ENCODE measurements at places on chromosomes 6 and 20. TPM values are rescaled to one million over a fixed set of nuclear protein-coding genes. Genes with fewer than 3 reads are reported as not detected.
A peak's percentile ranks its signal among the peaks of the same experiment; 100 is the strongest.

- no peak for DNase-seq
- H3K27ac ChIP-seq, result no peak overlapping the region
- H3K4me3 ChIP-seq, result no peak overlapping the region
- no peaks in the 10 kb centered on the region for H3K36me3 ChIP-seq
- peaks cover 16% of the 10 kb centered on the region for H3K4me1 ChIP-seq
Measured at GRCh38 chr6:99563056-99563723, 5.3 kb downstream of the CCNC start.

- no peak overlapping the region for H3K4me3 ChIP-seq
- no peak for DNase-seq
- no peak overlapping the region for H3K27ac ChIP-seq
- H3K27me3 ChIP-seq, result no peaks in the 10 kb centered on the region
- no peaks in the 10 kb centered on the region for H3K36me3 ChIP-seq
- H3K4me1 ChIP-seq, result no peaks in the 10 kb centered on the region
Measured at GRCh38 chr6:20153194-20153593, 59.1 kb downstream of the MBOAT1 start.

- DNase-seq, result no peak
- H3K27me3 ChIP-seq, result no peaks in the 10 kb centered on the region
- no peaks in the 10 kb centered on the region for H3K36me3 ChIP-seq
- no peak overlapping the region for H3K4me3 ChIP-seq
- H3K4me1 ChIP-seq, result no peaks in the 10 kb centered on the region
Measured at GRCh38 chr6:46270336-46270735, 99.6 kb upstream of the ENPP5 start.

DNA sequence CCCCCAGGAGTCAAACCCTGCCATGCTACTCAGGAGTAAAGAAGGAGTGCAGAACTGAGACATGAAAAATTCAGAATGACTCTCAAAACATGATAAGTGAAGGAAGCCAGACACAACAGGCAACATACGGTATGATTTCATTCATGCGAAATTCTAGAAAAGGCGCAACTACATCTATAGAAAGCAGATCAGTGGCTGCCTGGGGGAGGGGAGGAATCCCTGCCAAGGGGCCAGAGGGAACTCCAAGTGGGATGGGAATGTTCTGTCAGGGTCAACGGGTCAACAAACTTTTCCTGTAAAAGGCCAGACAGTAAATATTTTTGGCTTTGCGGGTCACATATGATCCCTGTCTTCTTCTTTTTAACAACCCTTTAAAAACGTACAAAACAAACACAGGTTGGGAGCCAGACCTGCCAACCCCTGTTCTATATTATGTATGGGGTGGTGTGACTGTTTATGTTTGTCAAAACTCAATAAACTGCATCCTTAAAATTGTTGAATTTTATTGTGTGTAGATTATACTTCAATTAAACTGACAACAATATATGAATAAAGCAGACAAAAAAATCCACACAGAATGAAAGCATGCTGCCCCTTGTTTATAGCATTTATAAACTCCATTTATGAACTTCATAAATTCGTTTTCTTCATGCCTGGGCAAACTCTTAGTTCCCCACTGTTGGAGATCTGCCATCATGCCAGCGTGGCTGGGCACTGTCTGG is 56.6 kb upstream of the TRAF3IP2 start:
- no peaks in the 10 kb centered on the region for H3K27me3 ChIP-seq
- H3K36me3 ChIP-seq, result no peaks in the 10 kb centered on the region
- H3K27ac ChIP-seq, result no peak overlapping the region
- DNase-seq, result no peak

- H3K4me3 ChIP-seq, result no peak overlapping the region
- no peak overlapping the region for H3K27ac ChIP-seq
- H3K4me1 ChIP-seq, result peaks cover 10% of the 10 kb centered on the region
- no peak for DNase-seq
- no peaks in the 10 kb centered on the region for H3K27me3 ChIP-seq
Measured at GRCh38 chr6:116102873-116103272, 2.2 kb downstream of the NT5DC1 start.

DNA sequence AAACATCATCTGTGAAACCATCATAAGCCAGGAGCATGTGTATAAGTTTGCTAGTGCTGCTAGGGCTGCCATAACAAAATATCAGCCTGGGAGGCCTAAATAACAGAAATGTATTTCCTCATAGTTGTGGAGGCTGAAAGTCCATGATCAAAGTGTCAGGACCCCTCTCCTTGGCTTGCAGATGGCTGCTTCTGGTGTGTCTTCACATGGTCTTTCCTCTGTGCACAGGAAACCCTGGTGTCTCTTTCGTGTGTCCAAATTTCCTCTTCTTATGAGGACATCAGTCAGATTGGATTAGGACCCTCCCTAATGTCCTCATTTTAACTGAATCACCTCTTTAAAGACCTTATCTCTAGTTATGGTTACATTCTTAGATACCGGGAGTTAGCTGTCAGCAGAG is 6.2 kb upstream of the CITED2 start:
- no peaks in the 10 kb centered on the region for H3K36me3 ChIP-seq
- no peaks in the 10 kb centered on the region for H3K4me1 ChIP-seq
- no peak overlapping the region for H3K4me3 ChIP-seq
- H3K27ac ChIP-seq, result no peak overlapping the region

The SIRPD gene
- not detected for total RNA-seq

The ADA gene
- 46.2 TPM for total RNA-seq

The MSH5 gene
- 7.9 TPM for total RNA-seq

DNA sequence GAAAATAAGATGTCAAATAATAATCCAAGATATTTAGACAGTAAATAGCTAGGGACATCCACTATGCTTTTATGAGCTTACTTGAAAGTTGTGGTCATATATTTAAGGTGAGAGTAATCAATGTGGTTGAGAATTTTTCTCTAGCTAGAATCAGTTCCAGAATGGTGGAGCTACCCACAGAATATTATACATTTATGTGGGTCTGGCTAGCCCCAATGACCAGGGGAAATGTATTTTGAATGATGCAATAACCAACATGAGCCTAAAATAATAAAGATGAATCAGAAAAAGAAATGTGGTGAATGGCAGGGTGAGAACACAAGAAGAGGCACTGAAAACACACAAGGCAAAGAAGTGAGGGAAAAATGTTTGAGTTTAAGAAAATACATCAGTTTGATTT is 325.7 kb downstream of the TBC1D32 start:
- H3K36me3 ChIP-seq, result no peaks in the 10 kb centered on the region
- no peak overlapping the region for H3K4me3 ChIP-seq
- H3K27ac ChIP-seq, result no peak overlapping the region
- DNase-seq, result no peak
- no peaks in the 10 kb centered on the region for H3K27me3 ChIP-seq

The CRISP1 gene
- total RNA-seq, result not detected

GRCh38 chr6:167997642-167998041 is at the start of gene KIF25:
Gene KIF25, plus strand, starts transcription at chr6:167997671. Its CDS starts 31,915 bp downstream, at chr6:168029586.
- DNase-seq, result no peak
- H3K36me3 ChIP-seq, result no peaks in the 10 kb centered on the region
- H3K27ac ChIP-seq, result no peak within 1 kb of the TSS

DNA sequence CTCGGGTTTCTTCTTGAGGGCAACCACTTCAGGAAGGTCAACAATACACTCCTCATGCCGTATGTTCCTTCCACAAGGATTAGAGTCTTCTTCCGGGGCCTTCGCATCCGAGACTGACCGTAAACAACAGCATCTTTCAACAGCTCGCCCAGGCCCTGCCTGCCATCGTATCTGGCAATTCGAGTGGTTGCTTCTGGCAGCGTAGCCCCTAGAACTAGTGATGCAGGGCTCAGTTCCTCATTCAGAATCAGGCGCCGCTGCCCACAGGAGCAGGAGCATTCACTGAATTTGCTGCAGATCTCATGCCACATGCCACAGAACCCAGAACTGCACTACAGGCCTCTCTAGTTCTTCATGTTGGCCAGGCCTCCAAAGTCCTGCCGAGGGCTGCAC is 59.0 kb upstream of the AFDN start:
- H3K27me3 ChIP-seq, result no peaks in the 10 kb centered on the region
- no peak overlapping the region for H3K4me3 ChIP-seq
- DNase-seq, result no peak
- H3K27ac ChIP-seq, result no peak overlapping the region

DNA sequence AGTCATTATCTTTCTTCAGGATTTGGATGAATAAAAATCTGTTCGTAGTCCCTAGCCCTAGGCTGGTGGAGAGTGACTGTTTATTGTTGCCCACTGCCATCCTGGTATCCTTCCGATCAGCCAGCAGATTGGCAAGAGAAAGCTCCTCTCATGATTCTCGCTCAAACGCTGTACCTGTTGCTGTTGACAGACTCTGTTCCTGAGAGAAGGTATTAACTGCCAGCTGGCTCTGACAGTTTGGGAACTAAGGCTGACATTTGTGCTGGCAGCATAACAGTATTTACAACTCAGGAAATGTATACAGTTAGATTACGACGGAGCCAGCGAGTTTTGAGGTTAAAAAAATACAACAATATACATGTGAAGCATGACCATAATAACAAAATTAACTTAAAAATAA is 674.5 kb downstream of the PRKN start:
- H3K36me3 ChIP-seq, result no peaks in the 10 kb centered on the region
- DNase-seq, result no peak

The SLC17A2 gene
- not detected for total RNA-seq

- no peak for DNase-seq
- H3K4me1 ChIP-seq, result no peaks in the 10 kb centered on the region
- no peaks in the 10 kb centered on the region for H3K36me3 ChIP-seq
- H3K27ac ChIP-seq, result no peak overlapping the region
Measured at GRCh38 chr6:72505446-72505845, 116.4 kb upstream of the KCNQ5 start.

The PFDN4 gene
- total RNA-seq, result 52.1 TPM

DNA sequence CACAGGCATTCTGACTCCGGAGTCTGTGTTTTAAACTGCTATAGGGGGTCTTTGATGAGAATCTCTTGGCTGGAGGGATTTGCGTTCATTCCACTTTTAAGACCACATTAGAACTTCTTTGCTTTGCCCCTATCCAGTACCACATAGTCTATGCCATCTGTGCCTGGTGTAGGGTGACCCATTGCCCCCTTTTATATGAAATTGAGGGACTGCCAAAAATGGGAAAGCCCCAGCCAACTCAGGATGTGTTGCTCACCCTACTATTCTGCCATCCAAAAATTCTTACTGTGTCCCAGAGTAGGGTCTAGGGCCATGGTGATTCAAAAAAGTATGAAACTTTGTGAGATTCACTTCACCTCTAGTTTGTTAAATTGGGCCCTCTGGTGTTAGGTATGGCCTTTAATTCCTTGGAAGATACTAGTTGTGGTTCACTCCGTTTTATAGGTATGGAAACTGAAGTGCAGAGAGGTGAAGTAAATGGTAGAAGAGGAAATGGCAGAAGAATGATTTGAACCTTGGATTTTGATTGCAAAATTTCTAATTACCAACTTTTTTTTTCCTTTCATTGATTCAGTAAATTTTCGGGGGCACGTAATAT is 1.4 kb downstream of the PFDN4 start:
- H3K4me3 ChIP-seq, result peak overlapping the region; percentile 89
- H3K36me3 ChIP-seq, result no peaks in the 10 kb centered on the region
- H3K4me1 ChIP-seq, result peaks cover 4% of the 10 kb centered on the region
- DNase-seq, result no peak
- H3K27me3 ChIP-seq, result no peaks in the 10 kb centered on the region

- H3K27me3 ChIP-seq, result no peaks in the 10 kb centered on the region
- H3K4me1 ChIP-seq, result no peaks in the 10 kb centered on the region
- H3K4me3 ChIP-seq, result no peak overlapping the region
- no peaks in the 10 kb centered on the region for H3K36me3 ChIP-seq
Measured at GRCh38 chr20:19923762-19924161, 93.4 kb upstream of the NAA20 start.

The ENPP5 gene
- total RNA-seq, result 2.2 TPM

GRCh38 chr6:4975506-4975905 is 28.3 kb downstream of the RPP40 start:
- H3K27ac ChIP-seq, result no peak overlapping the region
- no peaks in the 10 kb centered on the region for H3K4me1 ChIP-seq
- H3K36me3 ChIP-seq, result no peaks in the 10 kb centered on the region
- H3K4me3 ChIP-seq, result no peak overlapping the region
- DNase-seq, result no peak

- H3K36me3 ChIP-seq, result no peaks in the 10 kb centered on the region
- no peaks in the 10 kb centered on the region for H3K4me1 ChIP-seq
- peak overlapping the region; percentile 69 for H3K4me3 ChIP-seq
Measured at GRCh38 chr6:28490205-28490890, 25.2 kb downstream of the GPX6 start.

- H3K36me3 ChIP-seq, result no peaks in the 10 kb centered on the region
- peaks cover 8% of the 10 kb centered on the region for H3K4me1 ChIP-seq
- H3K4me3 ChIP-seq, result no peak overlapping the region
- peak overlapping the region; percentile 71 for H3K27ac ChIP-seq
Measured at GRCh38 chr6:129135451-129135850, 252.5 kb downstream of the LAMA2 start.

The NPEPL1 gene
- total RNA-seq, result 30.8 TPM

The FUT9 gene
- not detected for total RNA-seq

DNA sequence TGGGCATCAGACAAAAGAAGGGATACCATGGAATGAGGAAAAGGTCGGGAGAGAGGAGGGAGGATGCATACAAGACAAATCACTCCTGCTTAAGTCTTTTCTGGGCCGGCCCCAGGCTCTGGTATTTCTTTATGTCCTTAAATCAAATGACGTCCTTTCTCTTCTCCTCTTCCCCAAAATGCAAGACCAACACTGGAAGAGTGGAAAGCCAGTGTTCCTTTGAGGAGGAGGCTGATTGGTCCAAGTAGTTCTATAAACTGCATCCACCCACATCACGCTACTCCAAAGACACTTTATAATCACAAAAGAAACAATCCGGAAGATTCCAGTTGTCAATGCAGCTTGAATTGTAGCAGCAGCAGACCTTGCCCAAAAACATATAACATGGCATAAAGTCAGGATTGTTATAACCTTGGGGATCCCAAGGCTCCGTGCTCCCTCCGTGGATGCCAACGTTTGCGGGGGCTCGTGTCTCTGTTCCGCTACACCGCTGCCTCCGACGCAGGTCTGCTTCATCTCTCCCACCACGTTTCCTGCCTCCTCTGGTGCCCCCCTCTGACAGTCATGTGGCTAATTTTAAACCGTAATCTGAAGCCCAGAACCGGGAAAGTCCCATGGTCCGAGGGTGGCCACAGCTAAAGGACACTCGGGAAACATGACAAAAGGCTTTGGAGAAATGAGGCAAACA is 47.1 kb downstream of the MCUR1 start:
- no peaks in the 10 kb centered on the region for H3K4me1 ChIP-seq
- H3K27me3 ChIP-seq, result no peaks in the 10 kb centered on the region
- H3K4me3 ChIP-seq, result peak overlapping the region; percentile 37
